ENCODE measurements at places on chromosomes 5 and 9. TPM values are rescaled to one million over a fixed set of nuclear protein-coding genes. Genes with fewer than 3 reads are reported as not detected.

- no peak for DNase-seq
Measured at GRCh38 chr5:168093200-168093910, 198.1 kb upstream of the WWC1 start.

- DNase-seq = no peak
Measured at GRCh38 chr5:14166437-14166836, 23.3 kb downstream of the TRIO start.

The GABRP gene
- polyA plus RNA-seq = 1.2 TPM

The SHOC1 gene
- polyA plus RNA-seq = 0.87 TPM
